Islet precursor cell (in vitro differentiated cells): ENCODE measurements at places on chromosomes 1 and 21.

- peak; percentile 23 for DNase-seq
These were observed 35.3 kb upstream of the COL6A2 start for GRCh38 chr21:46062471-46063211.

DNA sequence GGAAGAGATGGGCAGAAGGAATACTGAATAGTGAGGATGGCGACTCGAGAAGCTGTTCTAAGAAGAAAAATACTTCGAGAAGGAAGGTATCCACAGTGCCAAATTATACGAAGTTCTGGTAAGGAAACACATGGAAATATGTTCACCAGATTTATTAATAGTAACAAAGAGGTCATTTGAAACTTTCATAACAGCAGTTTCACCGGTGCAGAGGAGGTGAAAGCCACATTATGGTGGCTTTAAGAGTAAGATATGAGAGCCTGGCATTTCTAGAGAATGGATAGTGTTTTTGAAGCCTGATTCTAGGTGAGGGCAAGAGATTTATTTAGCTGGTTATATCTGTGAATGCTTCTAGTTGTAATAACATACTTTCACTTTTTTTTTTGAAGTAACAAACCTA is 56.2 kb downstream of the DPYD start:
- no peak for DNase-seq

DNA sequence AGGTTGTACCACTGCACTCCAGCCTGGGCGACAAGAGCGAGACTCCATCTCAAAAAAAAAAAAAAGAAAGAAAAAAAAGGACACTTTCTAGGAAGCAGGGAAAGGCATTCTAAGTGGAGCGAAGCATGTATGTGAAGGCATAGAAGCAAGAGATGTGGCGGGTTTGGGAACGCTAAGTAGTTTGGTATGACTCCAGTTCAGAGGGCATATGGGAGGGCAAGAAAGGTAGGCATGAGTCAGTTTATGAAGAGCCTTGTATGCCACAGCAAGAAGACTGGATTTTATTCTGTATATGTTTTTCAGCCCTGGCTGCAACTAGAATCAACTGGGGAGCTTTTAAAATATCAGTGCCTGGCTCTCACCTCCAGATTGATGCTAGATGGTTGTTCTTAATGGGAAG is 4.4 kb upstream of the ELOVL1 start:
- DNase-seq: no peak

DNA sequence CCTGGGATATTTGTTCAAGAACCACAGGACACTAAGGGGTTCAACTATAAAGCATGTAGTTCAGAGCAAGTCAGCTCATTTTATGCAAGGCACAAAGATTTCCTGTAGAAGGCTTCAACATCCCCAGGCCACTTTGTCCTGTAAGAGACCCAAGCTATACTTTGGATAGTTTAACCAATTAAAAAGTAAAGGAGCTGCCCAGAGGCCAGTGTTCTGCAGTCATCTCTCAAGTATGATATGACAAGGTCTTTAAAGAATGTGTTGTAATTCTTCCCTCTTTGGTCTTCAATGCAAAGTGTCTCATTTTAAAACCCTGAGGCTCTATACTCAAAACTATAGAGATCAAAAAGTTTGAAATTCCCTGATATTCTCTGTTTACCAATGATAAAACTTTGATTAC is 34.1 kb downstream of the KRTAP20-3 start:
- no peak for DNase-seq

GRCh38 chr1:29412591-29412990 is 176.3 kb downstream of the PTPRU start:
- DNase-seq: peak; percentile 29

GRCh38 chr21:16797966-16798365 is 714.9 kb upstream of the CXADR start:
- DNase-seq: no peak

- DNase-seq: peak; percentile 58
These were observed 20.7 kb upstream of the PRSS38 start for GRCh38 chr1:227794817-227795192.

DNA sequence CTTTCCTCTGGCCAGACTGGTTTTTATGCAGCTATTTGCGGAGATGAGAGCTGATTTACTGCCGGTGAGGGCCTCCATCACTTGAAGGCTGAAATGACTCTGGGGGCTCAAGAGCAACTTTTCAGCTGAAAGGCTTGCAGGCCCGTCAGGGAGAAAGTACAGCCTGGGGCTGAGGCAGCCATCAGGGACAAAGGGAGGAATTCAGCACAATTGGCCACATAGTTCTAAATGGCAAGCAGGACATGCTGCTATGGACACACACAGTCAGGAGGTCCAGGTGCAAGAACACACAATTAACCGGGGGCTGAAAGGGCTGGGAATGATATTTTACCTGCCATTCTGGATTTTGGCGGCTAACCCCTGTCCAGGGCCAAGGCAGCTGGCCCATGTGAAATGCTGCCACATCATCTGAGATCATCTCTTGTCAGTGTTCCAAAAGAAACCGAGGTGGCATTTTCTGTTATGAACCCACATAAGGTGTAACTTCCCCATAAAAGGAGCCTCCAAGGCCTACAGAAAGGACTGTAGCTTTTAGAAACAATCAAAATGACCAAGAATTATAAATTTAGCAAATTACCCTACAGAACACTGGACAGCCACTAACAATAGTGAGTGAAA is 58.2 kb downstream of the LMX1A start:
- DNase-seq: peak; percentile 78

DNA sequence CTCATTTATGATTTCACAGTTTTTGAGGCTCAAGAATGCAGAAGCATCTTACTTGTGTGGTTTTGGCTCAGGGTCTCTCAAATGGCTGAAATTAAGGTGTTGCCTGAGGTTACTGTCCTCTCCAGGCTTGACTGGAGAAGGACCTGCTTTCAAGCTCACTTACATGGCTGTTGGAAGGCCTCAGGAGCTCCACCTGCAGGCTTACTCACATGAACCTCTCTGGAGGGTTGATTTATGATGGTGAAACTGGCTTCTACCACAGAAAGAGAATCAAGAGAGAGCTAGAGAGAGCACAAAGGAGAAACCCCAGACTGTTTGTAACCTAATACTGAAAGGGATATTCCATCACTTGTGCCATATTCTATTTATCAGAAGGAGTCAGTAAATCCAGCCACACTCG is 6.2 kb upstream of the KCNK2 start:
- DNase-seq: peak; percentile 73

- DNase-seq: peak; percentile 82
These were observed 24.3 kb upstream of the PLEKHG5 start for GRCh38 chr1:6515771-6516170.

DNA sequence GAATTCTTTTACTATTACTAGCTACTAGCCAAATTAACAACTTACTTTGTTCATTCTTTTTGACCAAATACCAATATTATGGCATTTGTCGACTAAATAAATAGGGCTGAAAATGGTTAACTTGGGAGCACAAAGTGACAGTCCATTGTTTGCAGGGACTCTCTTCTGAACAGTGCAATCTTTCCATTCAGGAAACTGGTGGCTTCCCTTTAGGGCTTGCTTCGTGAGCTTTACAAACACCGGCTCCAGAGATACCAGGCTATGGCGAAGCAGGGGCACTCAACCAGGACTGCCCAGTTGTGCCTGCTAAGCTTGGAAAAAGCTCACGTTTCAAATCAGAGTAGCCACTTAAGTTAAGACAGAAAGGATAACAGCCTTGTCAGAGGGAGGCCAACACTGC is 12.3 kb downstream of the RAB42 start:
- DNase-seq: no peak

- no peak for DNase-seq
These were observed 131.7 kb downstream of the TMEM53 start for GRCh38 chr1:44542420-44543063.

- no peak for DNase-seq
These were observed 118.4 kb downstream of the CRYAA start for GRCh38 chr21:43287111-43287760.

GRCh38 chr1:169387399-169387798 is 19.4 kb downstream of the BLZF1 start:
- DNase-seq: no peak

DNA sequence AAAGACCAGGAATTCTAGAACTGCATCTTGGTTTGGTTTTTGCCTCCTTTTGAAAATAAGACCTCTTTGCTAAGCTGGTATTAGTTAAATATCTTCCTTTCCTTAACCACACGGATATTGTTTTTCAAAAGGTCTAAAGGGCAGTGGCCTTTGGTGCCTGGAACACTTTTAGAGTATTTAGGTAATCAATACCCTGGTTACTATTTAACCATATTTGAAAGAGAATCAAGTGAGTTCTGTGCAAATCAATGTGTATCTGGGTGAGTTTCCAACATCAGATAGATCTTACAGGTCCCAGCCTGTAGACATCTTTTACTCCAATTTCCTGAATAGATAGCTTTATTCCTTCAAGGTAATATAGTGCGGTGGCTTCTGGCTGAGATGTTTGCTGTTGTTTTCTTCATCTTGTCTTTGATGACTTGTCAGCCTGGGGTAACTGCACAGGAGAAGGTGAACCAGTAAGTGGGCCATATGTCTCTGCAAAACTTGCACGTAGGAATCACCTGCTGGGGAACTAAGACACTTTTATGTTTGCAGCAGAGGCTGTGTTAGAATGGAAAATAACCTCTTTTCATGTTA is at the start of gene C8A:
Gene C8A, plus strand, starts transcription at position 277 of the 579 bp plus-strand sequence. Its CDS starts 105 bp downstream, at position 382.
- no peak for DNase-seq

DNA sequence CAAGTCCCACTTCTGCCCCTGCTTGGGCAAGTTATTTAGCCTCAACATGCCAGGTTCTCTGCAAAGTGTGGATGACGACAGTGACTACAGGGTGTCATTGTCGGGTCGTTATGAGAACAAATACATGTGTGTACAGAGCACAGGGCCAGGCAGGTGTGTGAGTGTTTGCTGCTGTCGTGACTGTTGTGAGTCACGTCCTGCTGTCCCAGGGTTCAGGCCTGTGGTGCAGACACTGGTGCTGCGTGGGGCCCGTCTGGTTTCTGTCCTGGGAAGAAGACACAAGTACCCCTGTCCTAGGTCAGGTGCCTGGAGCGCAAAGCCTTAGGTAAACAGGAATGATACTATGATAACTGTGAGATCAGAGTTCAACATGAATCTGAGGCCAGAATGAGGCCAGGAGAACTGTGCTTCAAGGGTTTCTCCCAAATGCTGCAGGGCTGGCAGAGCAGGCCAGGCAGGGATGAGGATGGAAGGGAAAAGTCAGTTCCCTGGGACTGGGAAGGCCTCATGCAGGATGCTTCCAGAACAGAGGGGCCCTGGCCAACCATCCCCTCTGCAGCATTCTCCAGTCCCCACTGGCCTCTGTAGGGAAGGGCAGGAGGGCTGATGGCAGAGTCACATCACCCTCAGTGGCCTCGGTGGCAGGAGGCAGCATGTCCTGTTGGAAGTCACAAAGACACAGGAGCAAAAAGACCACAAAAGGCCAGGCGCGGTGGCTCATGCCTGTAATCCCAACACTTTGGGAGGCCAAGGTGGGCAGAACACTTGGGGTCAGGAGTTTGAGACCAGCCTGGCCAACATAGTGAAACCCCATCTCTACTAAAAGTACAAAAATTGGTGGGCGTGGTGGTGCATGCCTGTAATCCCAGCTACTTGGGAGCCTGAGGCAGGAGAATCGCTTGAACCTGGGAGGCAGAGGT is 15.7 kb downstream of the GPR157 start:
- DNase-seq: peak; percentile 92

GRCh38 chr1:21283524-21283923 is 6.7 kb downstream of the ECE1 start:
- DNase-seq: no peak

- no peak for DNase-seq
These were observed 11.5 kb upstream of the RBBP5 start for GRCh38 chr1:205133287-205133686.

GRCh38 chr1:181021811-181022434 is 747 bp downstream of the STX6 start:
- peak; percentile 91 for DNase-seq

DNA sequence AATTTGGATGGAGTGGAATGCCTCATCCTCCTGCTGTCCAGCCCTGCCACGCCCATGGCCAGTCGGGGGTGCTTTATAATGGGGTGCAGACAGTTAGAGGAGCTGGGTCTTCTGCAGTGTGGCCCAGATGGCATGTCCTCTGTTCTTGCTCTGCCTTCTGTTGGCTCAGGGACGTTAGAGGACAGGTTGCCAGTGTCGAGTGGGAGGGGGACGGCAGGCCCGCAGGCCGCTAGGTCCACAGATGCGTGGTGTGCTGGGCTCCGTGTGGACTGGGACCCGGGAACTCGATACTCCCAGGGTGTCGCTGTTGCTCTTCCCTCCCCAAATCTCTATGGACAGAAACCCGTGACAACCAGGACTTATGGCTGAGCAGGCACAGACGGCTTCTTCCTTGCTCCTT is 33.3 kb downstream of the SIM2 start:
- no peak for DNase-seq

GRCh38 chr21:42113926-42114409 is 42.9 kb downstream of the UMODL1 start:
- DNase-seq: no peak

GRCh38 chr1:44559330-44559729 is 115.0 kb downstream of the TMEM53 start:
- DNase-seq: no peak

DNA sequence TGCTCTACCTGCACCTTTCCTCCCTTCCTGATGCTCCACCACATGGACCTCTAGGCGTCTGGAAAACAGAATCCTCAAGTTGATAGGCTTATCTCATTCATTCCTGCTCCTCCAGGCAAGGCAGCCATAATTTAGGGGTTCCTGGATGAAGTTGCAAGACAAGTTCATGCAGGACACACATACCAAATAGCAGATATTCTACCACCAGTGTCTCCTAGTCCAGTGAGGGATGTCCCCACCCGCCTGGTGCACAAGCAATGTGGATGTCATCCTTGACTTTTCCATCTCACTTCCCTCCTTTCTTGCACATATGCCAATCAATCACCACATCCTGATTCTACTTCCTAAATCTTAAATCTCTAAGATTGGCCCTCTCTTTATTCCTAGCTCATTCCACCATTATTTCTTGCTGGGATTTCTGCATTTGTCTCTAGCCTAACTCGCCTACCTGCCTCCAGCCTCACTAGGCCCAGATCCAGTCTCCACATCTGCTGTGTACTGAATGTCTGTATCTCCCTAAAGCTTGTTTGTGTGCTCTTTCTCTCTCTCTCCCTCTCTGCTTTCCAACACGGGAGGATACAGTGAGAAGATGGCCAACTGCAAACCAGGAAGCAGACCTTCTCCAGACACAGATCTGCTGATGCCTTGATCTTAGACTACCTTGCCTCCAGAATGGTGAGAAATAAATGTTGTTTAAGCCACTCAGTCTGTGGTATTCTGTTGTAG is 40.5 kb downstream of the CD34 start:
- DNase-seq: peak; percentile 12

DNA sequence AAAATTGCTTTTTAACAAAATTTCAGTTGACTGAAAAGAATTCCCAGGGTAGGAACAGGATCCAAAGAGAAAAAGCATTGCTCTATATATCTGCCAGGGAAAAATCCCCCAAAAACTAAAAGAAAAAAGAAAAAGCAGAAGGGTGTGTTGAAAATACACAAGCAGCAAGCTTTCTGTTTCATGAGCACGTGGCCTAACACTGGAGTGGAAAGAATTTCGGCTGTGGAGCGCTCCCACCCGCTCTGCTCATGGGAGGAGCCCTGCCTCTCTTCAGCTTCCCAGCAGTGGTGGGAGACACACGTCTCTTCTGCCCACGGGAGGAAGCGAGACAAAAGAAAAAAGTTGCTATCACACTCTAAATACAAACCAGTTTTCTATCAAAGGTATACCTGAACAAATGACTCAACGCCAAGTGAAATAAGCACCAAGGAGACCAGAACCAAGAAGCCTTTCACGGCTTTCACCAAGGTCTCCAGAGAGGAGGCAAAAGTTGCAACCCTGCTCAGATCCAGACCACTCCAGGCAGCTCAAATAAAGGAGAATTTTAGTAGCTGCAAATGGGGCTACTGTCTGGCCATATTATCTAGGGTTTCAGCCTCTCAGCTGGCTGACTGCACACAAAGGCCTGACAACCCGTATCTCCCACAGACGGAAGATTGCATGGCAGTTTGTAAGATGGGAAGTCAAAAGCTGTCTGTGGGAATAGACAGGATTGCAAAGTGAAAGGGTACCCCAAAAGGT is 29.5 kb upstream of the ZNF496 start:
- no peak for DNase-seq
